Breast epithelium (tissue), 4 donors: ENCODE measurements at places on chromosomes 16 and 17.
A peak's percentile ranks its signal among the peaks of the same experiment; 100 is the strongest.

DNA sequence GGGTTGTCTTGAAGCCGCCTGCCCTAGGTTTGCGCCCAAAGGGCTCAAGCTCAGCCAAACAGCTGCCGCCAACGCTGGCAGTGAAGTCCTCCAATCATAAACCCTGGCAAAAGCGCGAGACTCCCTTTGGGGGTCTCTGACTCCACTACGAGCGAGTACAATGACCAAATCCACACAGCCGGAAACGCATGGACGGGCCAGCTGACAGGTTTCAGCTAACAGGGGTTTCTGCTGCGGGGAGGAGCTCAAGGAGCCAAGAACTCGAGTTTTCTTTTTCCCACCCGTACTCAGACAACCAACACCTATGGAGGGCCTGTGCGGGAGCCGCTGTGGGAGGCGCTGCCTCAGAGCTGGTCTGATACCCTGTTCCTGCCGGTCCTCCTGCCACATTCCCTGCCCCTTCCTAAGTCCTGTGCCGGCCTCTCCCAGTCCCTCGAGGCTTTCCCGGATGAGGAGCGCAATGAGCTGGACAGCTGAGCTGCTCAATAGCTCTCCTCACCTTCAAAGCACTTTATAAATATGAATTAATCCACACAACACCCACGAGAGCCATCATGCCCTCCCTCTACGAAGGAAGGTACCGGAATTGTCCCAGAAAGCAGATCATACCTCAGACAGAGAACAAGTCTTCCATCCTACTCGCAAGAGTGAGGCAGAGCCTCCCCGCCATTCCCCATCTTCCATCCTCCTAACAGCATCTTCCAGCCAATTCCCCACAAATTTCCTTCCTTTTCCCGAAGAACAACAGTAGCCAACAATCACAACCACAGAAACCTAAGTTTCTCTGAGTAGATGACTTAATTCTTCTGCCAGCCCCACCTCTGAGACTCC, 6.1 kb downstream of the ABR start:
- no peak for DNase-seq

DNA sequence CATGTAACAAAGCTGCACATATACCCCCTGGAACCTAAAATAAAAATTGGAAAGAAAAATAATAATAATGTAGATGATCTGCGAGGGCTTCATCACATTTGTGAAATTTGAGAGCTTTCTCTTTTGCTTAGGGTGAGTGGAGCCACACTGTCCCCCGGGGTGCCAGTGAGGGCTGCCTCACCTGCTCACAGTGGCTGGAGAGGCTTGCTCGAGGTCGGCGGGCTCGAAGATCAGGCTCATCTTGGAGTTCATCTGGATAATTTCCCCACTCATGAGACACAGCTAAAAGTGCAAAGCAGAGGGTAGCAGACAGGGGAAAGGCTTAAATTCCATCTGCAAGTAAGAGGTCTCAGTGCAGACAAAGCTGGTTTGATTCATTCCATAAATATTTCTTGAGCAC, 123.8 kb downstream of the DNAH3 start:
- DNase-seq: no peak

DNA sequence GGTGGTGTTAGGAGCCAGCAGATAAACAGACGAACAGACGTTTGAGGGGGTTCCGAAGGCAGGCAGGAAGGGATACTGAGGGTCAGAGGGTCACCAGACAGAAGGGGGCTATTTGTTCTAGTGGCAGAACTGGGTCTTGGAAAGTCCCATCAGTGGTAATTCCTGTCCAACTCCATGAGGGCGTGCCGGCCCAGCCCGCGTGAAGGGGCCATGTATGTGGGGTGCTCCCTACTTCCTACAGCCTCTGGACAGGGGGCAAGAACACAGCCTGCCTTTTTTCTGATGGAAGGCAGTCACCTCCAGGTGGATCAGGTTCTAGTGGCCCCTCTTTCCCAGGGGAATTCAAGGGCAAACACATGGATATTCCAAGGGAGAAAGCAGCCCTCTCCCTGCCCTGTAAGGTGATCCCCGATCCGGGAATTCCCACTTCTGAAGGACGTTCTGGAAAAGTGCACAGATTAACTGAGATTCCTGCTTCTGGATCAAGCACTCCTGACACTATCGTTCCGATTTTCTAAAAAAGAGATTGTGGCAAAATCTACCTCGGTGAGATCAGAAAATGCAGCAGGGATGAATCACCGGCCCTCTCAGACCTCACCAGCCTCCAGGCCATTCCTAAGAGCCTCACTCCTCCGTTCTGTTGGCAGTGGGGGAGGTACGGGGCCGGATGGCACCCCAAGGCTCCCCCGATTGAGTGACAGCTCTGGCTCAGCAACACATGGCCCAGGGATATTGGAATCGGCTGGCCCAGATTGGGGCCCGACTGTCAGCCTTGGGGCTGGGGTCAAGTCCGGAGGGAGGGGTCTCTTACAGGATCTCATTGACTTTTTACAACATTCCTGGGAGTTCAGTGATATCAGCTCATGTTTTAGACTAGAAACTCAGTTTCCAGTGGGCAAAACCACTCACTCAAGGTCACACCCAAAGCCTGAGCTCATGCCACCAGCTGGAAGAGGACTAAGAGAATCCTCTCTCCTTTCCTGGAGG, 12.4 kb downstream of the STX1B start:
- DNase-seq: no peak

GRCh38 chr17:14304222-14304772, 3.4 kb downstream of the HS3ST3B1 start:
- DNase-seq: no peak

- DNase-seq: no peak
These were observed 32.8 kb upstream of the MARCHF10 start for GRCh38 chr17:62840871-62841270.

DNA sequence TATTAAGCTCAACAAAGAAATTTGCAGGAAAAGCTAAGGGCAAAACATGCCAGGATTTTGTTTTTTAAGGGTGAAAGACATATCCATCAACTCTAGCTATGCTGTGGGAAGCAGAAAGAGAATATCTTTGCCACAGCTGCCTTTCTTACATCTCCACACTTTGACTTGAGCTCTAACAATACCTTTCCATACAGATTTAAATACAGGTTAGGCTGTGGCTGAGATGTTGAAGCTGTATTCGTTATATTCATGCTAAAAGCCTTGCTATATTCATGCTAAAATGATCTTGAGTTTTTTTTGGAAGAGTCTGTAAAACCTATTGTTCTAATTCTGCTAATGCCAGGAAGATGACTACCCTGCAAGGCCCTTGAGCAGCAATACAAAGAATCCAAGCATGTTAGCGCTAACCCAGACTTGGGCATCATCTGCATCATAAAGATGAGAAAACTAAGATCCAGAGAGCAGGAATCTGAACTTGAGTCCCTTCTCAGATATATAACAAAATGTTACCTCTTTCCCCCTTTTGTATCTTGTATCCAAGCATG, 204.8 kb upstream of the C17orf78 start:
- no peak for DNase-seq

DNA sequence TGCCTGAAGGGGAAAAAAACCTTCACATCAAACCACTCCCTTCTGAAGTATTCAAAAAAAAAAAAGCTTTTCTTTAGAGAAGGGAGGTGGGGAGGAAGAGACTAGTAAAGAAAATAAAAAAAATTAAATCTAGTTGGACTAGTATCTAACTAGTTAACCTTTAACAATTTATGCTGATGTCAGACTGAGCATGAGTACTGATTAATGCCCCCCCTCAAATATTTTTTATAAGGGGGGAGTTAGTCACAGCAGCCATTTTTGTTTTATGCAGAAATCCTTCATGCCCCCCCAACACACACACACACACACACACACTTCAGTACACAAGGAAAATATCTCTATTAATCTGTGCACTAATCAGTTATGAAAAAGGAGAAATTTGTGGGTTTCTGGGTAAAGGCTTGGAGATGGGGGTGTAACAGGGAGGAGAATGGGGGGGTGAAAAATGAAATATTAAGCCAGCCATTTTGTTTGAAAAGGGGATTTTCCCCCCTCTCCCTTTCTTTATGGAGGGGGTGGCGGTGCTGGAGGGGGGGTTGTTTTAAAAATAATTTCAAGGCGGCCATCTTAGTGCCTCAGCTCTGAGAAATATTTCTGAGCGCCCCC, 4.7 kb upstream of the CHD3 start:
- no peak for DNase-seq

DNA sequence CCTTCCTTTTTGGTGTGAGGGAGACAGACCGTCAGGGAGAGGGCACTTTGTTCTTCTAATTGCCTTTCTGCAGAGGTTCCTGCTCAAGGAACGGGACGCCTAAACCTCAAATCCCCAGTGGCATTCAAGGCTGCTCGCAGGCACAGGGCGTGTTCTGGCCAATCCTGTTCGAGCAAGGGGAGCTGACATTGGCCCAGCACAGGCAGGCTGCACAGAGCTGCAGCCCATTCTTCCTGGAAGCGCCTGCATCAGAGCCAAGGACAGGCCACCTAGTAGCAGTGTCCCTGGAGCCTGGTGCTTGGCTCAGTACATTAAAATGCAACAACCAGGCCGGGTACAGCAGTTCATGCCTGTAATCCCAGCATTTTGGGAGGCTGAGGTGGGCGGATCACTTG, 72.2 kb upstream of the CREBBP start:
- DNase-seq: no peak

GRCh38 chr17:63675607-63676546, 24.0 kb downstream of the LIMD2 start:
- DNase-seq: peak; percentile 80

DNA sequence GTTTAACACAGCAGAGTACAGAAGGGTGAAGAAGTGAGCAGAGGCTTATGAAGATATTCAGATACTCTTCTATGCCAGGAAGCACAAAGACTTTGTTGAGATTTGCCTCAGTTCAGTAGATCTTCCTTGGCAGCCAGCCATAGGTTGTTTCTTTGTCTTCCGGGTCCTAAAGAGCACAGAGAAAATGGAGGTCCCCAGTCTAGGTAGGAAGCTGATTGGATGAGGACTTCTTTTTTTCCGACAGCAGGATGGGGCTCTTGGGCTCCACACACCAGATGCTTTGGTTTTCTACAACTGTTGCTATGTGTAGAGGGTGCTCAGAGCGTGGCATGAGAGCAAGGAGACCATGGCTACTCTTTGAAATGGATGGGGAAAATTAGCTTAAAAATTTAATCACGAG, 8.3 kb upstream of the CDC6 start:
- DNase-seq: no peak

DNA sequence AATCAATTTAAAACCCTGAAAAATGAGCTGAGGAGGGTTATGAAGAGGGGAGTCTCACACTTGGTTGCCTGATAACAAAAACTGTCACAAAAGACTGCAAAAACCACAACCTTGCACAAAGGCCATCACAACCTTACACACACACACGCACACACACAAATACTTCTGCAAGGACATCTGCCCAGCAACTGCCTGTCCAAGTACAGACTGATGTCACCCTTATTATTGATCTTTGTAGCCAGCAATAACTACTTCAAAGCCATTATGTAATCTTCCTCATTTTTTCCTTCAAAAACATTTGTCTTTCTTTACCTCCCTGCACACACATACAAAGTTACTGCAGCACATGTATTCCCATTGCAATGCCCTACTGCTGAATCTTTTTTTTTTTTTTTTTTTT, 253.2 kb upstream of the HSBP1 start:
- DNase-seq: no peak

DNA sequence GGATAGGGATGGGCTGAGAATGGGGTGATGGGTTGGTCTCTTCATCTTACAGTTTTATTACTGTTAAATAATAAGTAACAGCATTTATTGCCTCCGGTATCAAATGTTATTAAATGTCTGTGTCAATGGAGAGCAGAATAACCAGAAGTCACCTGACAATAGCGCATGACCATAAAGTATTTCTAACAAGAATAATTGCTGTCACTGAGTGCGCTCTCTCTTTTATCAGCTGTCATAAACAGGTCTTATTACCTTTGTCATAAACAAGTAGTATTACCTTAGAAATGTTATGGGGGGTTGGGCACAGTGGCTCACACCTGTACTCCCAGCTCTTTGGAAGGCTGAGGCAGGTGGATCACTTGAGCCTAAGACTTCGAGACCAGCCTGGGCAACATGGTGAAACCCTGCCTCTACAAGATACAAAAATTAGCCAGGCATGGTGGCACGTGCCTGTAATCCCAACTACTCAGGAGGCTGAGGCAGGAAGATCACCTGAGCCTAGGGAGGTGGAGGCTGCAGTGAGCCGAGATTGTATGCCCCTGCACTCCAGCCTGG, 120.6 kb downstream of the MAP2K6 start:
- no peak for DNase-seq

DNA sequence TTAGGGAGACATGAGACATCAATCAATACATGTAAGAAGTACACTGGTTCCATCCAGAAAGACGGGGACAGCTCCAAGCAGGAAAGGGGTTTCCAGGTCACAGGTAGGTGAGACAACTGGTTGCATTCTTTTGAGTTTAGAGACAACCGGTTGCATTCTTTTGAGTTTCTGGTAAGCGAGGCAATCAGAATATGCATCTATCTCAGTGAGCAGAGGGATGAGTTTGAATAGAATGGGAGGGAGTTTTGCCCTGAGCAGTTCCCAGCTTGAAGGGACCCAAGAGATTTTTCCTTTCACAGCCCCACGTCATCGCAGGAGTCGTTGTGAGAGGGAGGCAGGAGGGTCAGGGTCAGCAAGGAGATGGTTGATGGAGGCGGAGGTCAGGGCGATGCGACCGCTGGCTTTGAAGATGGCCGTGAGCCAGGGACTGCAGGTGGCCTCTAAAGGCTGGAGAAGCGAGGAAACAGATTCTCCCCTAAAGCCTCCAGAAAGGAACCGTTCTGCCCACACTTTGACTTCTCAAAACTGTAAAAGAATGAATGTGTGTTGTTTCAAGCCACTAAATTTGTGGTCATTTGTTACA, 36.5 kb downstream of the IRF8 start:
- no peak for DNase-seq

GRCh38 chr16:85613604-85614337, 649 bp downstream of the GSE1 start:
- DNase-seq: peak; percentile 45

GRCh38 chr16:52861614-52862022, 191.1 kb downstream of the CHD9NB start:
- no peak for DNase-seq

DNA sequence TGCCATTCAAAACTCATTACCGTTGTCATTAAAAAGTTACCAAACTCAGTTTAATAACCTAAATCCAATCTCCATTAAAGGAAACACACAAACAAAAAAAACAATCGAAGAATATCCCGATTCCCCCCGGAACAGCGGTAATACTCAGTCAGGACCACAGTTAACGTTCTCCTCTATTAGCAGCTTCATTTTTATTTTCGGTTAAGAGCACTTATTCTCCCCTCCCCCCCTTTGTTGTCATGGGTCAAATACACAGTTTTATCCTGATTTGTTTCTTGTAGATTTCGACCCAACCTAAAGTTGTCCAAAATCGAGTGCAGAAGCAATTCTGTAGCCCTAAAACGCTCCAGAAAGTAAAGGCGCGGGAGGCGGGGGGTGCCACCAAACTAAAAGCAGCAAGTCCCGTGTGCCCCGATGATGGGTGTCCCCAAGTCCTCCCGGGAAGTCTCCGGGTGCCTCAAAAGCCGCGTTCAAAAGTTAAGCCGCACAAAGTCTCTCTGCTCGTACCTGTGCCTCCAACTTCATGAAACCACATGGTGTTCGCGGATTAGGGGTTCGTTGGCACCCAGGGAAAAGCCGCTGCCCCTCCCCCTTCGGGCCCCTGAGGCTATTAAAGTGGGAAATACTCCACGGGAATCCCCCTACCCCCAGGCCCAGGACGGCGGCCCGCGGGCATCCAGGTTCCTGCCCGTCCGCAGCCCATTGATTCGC, 996 bp downstream of the SUMO2 start:
- DNase-seq: no peak
